HS-5 (cell line): ENCODE measurements at places on chromosomes 1 and 21.

GRCh38 chr1:41341772-41342562 is 19.3 kb upstream of the FOXO6 start:
- DNase-seq, result no peak

- no peak for DNase-seq
Measured at GRCh38 chr1:45037456-45037855, 25.4 kb downstream of the UROD start.

GRCh38 chr1:64581135-64581842 is 111.4 kb downstream of the CACHD1 start:
- no peak for DNase-seq

GRCh38 chr1:17119773-17120480 is 676 bp upstream of the PADI2 start:
- no peak for DNase-seq

- no peak for DNase-seq
Measured at GRCh38 chr1:41479000-41479807, 5.3 kb downstream of the EDN2 start.

GRCh38 chr1:65525266-65526048 is 105.0 kb downstream of the LEPR start:
- no peak for DNase-seq

GRCh38 chr1:221435504-221435904 is 306.4 kb downstream of the DUSP10 start:
- DNase-seq, result peak; percentile 54
